ENCODE measurements at places on chromosomes 2 and 18.
A peak's percentile ranks its signal among the peaks of the same experiment; 100 is the strongest.

- DNase-seq: peak; percentile 58
Observed at GRCh38 chr2:237627441-237628246, at the start of gene LRRFIP1. LRRFIP1 (plus strand) TSS chr2:237627587; CDS start chr2:237627645, 58 bp downstream.

GRCh38 chr18:10184776-10185175 lies 269.7 kb upstream of the APCDD1 start:
- no peak for DNase-seq

DNA sequence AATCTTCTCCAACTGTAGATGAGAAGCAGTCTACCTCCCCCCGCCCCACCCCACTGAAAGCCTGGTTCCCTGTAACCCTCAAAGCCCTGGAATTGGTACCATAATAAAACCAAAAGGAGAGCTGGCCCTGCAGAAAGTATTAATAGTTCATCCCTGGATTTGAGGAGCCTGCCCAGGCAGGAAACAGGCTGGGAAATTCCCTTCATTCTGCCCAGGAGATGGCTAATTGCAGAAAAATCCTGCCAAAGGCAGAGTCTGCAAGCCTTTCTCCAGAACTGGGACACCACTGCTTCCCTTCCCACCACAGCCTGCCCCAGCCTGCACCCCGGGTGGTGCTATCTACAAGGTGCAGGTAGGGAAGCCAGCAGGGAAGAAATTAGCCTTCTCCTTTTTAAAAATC lies 16.3 kb downstream of the GKN2 start:
- DNase-seq: no peak

GRCh38 chr2:113117541-113118262 lies 9.7 kb upstream of the IL1RN start:
- DNase-seq: peak; percentile 83

DNA sequence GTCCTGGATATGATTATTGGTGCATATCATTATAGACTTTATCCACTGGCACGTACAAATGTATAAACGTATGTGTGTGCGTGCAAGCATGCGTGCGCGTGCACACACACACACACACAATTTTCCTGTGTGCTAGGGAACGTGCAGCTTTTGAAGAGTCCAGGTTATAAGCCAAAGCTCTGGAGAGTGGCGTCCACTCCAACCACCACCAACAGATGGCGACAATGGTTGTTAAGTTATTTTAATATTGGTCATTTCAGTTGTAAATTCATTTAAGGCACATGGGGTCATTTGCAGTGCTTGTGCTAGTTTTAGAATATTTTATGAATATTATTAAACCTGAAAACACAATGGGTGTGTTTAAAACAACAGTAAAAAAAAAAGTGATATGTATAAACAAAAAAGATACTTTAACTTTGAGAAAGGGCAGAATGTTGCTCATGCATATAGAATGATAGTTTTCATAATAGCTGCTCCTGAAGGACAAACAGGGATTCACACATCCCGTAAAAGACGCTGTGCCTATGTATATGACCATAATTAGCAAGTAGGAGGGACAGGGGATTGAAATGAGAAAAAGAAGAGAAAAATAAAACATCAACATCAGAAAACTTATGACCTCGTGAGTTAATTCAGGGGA lies 124.2 kb upstream of the ITGB6 start:
- DNase-seq: no peak

GRCh38 chr18:31482051-31482450 lies 15.9 kb upstream of the DSG2 start:
- no peak for DNase-seq

- no peak for DNase-seq
Observed at GRCh38 chr2:31997653-31998052, 13.2 kb downstream of the MEMO1 start.

- no peak for DNase-seq
Observed at GRCh38 chr2:31028417-31028816, 109.8 kb downstream of the GALNT14 start.

GRCh38 chr2:80149991-80150390 lies 154.6 kb downstream of the LRRTM1 start:
- DNase-seq: no peak

GRCh38 chr2:120884472-120885290 lies 149.0 kb downstream of the GLI2 start:
- no peak for DNase-seq

- DNase-seq: no peak
Observed at GRCh38 chr2:190088917-190089316, 26.4 kb upstream of the MSTN start.

GRCh38 chr2:208099682-208100470 lies 24.4 kb downstream of the CRYGD start:
- DNase-seq: no peak

GRCh38 chr18:13536578-13536977 lies 189.8 kb downstream of the FAM210A start:
- DNase-seq: no peak

- no peak for DNase-seq
Observed at GRCh38 chr18:2336690-2337392, 234.5 kb downstream of the METTL4 start.

- no peak for DNase-seq
Observed at GRCh38 chr18:54229421-54230059, 5.1 kb upstream of the MBD2 start.

- DNase-seq: no peak
Observed at GRCh38 chr2:158745866-158746382, 49.2 kb upstream of the DAPL1 start.

GRCh38 chr2:121084130-121084680 lies 200.8 kb downstream of the TFCP2L1 start:
- DNase-seq: no peak

- DNase-seq: no peak
Observed at GRCh38 chr18:5909125-5909524, 13.8 kb upstream of the TMEM200C start.

- DNase-seq: no peak
Observed at GRCh38 chr2:166376873-166377272, 1.1 kb upstream of the SCN9A start.

DNA sequence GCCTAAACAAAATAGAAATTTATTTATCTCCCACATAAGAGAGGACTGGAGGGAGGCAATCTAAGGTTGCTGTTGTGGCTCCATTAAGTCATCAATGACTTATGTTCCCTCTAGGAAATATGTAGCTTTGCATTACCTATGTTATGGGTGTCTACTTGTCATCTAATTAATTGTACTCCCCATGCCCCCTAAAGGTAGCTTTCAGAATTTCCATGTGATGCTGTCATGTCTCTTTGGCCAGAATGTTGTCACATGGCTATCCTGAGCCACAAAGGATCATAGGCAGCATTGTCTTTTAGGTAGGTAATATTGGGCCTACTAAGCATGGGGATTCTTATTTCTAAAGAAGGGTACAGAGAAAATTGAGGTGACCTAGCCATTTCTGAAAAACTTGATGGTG lies 935.6 kb upstream of the FANCL start:
- DNase-seq: no peak

- DNase-seq: no peak
Observed at GRCh38 chr2:25065768-25066167, 23.9 kb downstream of the EFR3B start.

- no peak for DNase-seq
Observed at GRCh38 chr2:188870289-188870688, 103.9 kb upstream of the COL3A1 start.

DNA sequence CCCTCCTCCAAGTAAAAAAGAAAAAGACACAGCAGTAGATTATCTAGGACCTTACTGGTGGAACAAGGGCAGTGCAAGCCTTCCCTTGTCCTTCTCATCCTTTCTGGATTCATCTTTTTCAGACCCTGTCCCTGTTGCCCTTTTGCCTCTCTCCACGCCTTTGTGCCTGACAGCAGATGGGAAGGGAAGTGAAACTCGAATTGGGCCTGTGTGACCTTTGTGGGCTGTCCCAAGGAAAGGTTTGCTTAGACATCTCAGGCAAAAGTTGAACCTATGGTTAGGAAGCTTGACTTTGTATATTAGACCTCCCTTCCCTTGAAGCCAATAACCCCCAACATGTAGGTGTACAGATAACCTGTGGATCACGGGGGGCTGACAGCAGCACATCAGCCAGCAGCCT lies 185.3 kb downstream of the PRKCE start:
- DNase-seq: no peak

- peak; percentile 61 for DNase-seq
Observed at GRCh38 chr2:152715854-152716428, 1.3 kb downstream of the PRPF40A start.

GRCh38 chr2:207905546-207905945 lies 119.8 kb downstream of the PLEKHM3 start:
- DNase-seq: no peak

DNA sequence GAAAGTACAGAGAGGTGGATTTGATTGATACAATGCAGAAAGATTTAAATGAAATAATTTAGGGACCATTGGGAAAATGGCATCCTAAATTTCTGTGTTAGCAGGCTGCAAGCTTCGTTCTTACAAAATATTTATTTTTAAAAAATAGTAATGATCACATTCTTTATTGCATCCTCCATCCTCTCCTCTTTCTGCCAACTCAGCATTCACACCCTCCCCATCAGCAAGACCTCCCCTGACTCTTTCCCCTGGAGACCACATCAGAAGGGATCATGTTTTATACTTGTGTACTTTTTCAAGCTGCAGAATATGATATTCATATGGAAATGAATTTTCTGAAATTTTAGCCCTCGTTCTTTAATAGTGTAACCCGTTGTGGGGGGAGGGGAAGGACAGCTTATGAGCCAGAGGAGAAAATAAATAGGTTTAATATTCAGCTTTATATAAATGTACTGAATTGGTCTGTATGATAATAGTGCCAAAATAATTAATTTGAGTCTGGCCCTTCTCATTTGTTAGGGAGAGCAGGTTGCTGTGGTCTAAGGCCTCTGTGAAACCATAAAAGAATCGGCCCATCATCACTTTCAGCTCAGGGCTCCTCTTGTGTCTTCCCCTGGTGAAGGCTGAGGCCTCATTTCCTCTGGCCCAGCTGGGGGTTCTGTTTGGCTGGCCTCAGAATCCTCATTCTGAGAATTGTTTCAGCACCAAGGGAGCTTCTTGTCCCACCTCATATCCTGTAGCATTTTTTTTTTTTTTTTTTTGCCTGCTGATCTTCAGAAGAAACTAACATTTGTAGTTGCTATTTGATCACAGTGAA lies 330.8 kb downstream of the TXNL1 start:
- DNase-seq: no peak

DNA sequence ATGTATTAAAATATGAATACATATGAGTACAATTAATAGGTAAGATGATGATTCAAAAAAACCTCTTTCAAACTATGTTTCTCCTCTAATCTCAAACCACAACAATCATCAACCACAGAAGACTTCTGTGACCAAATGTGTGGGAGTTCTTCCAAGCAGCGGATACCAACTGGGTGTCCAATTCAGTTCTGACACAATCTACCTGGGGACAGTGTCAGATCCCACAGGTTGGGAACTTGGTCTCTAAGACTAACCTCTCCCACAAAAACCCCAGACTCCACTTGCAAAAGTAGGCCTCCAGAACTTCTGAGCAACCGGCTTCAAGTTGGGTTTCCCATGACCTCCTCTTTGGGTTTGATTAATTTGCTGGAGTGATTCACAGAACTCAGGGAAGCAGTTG lies 26.9 kb downstream of the FASTKD1 start:
- DNase-seq: no peak

- no peak for DNase-seq
Observed at GRCh38 chr2:21146638-21147037, 22.9 kb downstream of the TDRD15 start.

All from islet precursor cell (in vitro differentiated cells).